ENCODE measurements at places on chromosomes 11 and 22.

DNA sequence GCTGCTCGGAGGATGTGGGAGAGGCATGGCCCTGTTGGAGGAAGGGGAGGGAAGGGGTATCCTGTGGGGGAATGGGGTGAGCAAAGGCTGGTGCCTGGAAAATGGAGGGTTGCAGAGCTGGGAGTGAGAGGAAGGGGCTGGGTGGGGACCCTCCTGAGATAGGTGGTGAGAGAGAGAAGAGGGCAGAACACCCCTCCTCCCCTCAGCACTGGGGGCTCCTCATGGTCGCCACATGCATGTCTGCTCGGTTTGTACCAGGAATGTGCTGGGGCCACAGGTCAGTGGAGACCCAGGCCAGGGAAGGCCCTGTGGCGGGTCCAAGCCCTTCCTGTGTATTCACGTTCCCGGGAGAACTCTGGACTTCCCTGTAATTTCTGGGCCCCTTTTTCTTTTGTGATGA lies 27.8 kb upstream of the ACR start:
- DNase-seq, result no peak

DNA sequence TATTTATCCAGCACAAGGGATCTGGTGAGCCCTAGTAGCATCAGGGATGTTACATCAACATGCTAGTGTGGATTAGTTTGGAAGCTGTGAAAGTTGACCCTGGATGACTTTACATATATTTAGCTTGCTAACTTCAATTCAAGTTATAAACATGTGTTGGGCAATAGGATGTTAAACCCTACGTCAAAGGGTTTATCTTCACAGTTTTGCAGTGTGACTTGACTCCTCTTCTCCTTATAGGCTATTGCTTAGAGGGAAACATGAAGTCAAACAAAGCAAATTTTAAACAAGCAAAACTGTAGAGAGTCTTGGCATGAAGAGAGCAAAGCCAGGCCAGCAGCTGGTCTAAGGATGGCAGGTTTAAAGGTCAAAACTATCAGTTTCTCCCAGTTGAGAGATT lies 11.3 kb upstream of the CTSC start:
- DNase-seq, result no peak

DNA sequence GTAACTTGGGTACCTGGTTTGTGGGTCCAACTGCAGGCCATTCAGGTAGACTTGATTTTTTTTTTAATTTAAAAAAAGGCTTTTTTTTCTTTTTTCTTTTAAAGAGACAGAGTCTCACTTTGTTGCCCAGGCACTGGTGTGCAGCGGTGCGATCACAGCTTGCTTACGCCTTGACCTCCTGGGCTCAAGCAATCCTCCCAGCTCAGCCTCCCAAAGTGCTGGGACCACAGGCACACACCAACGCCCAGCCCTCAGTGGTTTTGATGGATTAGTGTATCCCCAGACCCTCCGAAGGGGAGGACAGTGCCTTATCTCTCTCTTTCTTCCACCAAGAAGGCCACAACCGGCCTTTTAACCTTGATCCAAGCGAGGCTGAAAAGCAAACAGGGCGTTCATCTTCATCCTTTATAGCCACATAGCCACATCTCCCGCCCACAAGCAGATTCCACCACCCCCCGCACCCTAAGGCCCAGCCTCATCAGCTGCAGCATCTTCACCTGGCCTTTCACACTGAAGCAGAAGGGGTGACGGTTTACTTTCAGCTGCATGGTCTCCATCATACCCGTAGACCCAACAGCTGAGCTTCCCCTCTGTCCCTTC lies 17.6 kb upstream of the COMT start:
- no peak for DNase-seq

GRCh38 chr11:16511116-16512114 lies 155.1 kb upstream of the SOX6 start:
- no peak for DNase-seq

- DNase-seq, result no peak
Measured at GRCh38 chr11:6544921-6545850, 48.1 kb downstream of the DNHD1 start.

DNA sequence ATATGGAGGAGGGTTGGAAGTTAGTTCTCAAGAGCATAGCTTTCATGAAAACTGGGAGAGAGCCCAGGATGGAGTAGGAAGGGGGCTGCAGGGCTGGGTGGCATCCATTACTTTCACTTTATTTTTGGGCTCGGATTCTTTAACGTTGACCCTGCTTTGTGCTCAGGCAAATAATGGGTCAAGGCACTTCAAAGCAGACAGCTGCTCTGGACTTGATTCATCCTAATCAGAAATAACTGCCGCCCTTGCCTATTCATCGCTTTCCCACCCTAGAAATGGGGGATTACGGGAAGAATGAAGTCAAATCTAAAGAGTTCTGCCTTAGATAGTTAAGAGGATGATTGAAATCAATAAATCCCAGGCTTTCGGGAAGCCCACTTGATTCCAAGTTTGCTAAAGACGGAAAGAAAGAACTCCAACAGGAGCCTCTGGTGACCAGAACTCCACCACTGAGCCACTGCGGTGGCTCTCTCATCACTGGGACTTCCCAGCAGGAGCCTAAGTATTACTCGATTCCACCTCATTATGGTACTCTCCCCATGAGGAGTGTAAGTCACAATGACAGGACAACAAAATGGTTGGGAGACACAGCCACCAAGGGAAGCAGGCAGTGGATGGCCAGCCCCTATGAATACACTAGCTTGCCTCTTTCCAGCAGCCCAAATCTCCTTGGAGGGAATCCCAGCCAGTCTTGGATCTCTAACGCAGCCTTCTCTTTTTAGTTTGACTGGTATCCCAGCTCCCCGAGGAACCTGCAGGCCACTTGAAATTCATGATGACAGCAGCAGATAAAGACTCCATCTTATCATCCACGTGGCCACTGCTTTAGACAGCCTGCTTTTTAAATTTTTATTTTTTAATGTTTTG lies 815.5 kb downstream of the NTM start:
- DNase-seq, result no peak

DNA sequence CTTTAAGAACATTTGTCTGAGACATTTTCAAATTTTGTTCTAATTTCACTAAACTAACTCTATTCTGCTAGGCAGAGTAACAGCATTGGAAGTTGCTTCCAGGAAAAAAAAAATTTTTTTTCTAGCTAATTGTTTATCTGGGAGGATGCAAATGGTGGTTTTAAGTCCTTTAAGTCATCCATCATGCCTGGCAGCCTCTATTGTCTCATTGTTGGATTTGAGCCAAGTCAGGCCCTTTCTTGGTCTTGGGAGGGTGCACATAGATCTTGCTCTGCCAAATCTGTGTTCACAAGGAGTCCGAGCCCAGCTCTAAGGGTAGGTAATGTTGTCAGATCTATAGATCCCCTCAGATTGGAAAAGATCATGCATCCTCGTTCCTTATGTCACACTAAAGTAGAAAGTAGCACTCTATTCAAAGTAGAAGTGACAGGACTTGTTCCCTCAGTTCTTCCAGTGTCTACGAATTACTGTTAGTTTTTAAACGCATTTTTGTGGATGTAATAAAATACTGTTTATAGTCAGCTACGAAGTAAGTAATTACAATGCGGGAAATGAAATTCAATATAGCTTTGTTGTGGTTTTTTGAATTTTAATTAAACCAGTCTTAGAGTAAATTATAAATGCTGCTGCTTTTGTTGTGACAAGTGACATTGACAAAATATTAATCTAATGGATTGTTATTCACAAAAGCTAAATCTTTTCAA lies 166.0 kb upstream of the RASSF10 start:
- no peak for DNase-seq

DNA sequence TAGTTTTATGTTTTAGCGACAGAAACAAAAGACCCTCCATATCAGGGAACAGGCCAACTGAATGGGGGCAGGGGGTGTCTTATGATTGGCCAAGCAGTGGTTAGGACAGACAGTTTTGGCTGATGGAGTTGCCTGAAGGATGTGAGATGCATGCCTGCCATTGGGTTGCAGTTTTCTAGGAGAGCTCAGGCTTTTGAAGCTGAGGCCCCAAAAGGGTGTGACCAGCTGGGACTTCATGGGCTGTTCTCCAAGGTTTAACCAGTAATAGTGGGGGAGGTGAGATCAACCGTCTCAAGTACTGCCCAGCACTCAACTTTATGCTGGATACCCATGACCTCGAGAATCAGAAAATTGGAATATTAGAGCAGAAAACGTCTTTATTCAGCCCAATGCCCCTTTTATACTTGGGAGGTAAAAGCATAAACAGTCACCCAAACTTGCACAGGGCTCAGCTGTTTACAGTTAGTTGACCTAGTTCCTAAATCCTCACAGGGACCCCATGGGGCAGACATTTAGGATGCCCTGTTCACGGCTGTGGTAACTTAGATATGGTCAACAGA lies 13.5 kb downstream of the DTX4 start:
- DNase-seq, result no peak

- DNase-seq, result no peak
Measured at GRCh38 chr11:36073411-36074203, 129.7 kb downstream of the LDLRAD3 start.

- DNase-seq, result no peak
Measured at GRCh38 chr11:130078080-130078479, 8.4 kb downstream of the APLP2 start.
